ENCODE measurements at places on chromosomes 13 and 19. TPM values are rescaled to one million over a fixed set of nuclear protein-coding genes. Genes with fewer than 3 reads are reported as not detected.

Gene KANK2
- 25.0 TPM for total RNA-seq

Gene FBXO27
- 0.28 TPM for total RNA-seq

Gene DZIP1
- total RNA-seq = 16.4 TPM

Gene MBD3L3
- total RNA-seq = not detected

Gene OSCAR
- total RNA-seq = 9.2 TPM

Gene ATCAY
- not detected for total RNA-seq

Gene SHD
- total RNA-seq = not detected

Gene LTBP4
- 76.4 TPM for total RNA-seq

Gene ADPRHL1
- 2.6 TPM for total RNA-seq

Gene CEACAM4
- not detected for total RNA-seq
